Iris pigment epithelial cell (primary cell): ENCODE measurements at places on chromosomes 13 and 19.

DNA sequence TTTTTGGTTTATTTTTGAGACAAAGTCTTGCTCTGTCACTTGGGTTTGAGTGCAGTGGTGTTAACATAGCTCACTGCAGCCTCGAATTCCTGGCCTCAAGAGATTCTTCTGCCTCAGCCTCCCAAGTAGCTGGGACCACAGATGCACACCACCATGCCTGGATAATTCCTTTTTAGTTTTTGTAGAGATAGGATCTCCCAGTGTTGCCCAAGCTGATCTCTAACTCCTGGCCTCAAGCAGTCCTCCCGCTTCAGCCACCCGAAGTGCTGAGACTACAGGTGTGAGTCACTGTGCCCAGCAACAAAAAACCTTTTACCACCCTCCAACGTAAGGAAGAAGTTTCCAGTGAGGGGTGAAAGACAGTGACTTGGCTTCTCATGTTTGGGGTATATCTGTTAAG is 81.1 kb upstream of the TSHZ3 start:
- no peak for DNase-seq

- DNase-seq, result peak; percentile 70
Measured at GRCh38 chr13:46961719-46962118, 64.9 kb upstream of the HTR2A start.

- no peak for DNase-seq
Measured at GRCh38 chr13:70469077-70469476, 360.8 kb upstream of the KLHL1 start.

GRCh38 chr13:75803164-75803611 is 167.1 kb downstream of the LMO7 start:
- DNase-seq, result no peak

- DNase-seq, result no peak
Measured at GRCh38 chr13:66171920-66172319, 1058.2 kb downstream of the PCDH9 start.

GRCh38 chr13:30757026-30757742 is 21.8 kb downstream of the ALOX5AP start:
- DNase-seq, result no peak

DNA sequence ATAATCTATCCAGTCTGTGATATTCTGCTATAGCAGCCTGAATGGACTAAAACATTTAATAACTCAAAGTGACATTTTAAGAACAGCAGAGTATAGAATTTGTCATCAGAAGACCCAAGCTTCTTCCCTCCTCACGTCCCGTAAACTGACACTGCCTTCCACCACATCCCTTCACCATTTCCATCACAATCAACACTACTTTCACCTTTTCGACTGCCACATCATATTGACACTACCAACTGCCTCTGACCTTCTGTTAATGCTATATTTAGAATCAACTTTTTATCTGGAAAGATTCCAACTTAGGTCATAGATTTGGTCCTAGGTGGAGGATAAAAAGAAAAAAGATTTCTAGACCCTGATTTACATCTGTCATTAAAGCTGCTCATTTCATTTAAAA is 39.6 kb downstream of the STOML3 start:
- DNase-seq, result no peak

DNA sequence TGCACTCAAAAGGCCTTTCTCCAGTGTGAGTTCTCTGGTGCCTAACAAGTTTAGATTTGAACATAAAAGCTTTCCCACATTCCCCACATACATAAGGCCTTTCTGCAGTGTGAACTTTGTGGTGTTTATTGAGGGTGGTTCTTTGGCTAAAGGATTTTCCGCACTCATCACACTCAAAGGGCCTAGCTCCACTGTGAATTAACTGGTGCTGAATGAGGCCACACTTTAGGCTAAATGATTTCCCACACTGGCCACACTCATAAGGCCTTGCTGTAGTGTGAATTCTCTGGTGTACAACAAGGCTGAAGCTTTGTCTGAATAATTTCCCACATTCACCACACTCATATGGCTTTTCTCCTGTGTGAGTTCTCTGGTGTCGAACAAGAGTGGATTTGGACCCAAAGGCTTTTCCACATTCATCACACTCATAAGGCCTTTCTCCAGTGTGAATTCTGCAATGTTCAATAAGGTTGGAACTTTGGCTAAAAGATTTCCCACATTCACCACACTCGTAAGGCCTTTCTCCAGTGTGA is 6.2 kb downstream of the ZNF416 start:
- DNase-seq, result no peak

DNA sequence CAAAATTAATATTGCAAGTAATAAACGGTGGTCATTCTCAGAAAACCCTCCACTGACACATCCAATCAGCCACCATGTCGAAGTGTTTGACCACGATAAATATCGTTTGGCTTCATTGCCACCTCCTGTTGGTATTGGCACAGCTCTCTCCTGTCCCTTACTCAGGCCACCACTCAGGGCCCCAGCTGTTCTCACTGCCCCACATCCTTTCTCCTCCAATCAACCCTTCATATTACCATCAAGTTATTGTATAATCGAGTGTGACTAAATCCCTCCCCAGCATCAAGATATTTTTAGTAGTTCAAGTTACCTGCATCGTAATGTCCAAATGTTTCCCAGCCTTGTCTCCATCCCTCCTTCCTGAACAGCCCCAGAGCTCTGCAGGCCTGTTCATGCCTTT is 50.4 kb downstream of the SACS start:
- no peak for DNase-seq

DNA sequence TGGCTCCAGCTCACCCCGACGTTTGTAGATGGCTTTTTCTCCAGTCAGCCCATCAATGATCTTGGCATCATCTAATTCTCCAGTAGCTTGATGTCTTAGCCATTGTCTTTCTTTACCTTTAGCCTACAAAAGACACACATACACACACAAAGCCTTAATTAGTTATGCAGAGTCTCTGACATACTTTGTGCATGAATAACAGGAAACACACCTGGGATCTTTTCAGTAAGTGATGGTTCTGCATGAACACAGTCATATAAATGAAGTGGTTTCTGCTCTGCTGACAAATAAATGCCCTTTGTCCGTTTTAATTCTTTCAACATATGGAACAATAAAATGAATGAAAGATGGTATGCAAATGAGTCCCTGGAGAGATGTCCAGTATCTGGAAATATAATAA is 133.3 kb downstream of the RGCC start:
- no peak for DNase-seq

DNA sequence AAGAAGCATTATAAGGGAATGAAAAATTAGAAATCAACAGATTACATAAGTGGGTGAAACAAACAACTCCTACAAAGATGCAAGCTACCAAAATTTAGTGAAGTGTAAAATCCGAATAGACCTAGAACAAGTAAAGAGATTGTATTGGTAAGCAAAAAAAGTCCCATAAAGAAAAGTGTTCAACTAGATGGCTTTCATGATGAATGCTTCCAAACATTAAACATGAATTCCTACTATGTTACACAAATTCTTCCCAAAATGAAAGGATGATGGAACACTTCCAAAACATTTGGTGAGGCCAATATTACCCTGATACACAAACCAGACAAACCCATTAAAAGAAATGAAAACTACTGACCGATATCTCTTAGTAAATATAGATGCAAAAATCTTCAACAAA is 139.0 kb downstream of the GPC5 start:
- no peak for DNase-seq

- peak; percentile 62 for DNase-seq
Measured at GRCh38 chr19:44512326-44513298, 12.3 kb upstream of the ZNF180 start.

DNA sequence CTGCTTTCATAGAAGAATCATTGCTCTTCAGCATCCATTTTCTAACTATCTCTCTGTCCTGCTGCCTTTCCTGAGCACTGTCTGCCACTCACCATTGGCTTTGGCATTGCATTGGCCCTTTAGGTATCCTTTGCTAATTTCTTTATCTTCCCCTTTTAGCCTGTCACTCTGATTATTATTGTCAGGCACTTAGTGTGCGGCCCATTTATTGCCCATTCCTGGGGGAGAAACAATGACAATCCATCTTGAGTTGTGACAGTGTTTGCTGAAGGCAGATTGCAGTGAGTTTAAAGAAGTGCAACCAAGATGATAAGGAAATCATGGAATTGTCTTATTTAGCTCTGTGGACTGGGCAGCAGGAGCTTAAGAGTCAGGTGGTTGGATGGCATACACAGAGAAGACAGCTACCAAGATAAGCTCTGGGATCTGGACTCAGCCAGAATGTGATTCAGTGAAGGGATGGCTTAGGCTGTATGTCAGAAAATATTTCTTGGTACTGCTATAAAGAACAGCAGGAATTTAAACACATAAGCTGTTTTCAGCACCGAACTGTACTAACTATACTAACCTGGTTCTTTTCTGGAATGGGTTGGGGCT is 25.3 kb downstream of the B3GLCT start:
- DNase-seq, result no peak

DNA sequence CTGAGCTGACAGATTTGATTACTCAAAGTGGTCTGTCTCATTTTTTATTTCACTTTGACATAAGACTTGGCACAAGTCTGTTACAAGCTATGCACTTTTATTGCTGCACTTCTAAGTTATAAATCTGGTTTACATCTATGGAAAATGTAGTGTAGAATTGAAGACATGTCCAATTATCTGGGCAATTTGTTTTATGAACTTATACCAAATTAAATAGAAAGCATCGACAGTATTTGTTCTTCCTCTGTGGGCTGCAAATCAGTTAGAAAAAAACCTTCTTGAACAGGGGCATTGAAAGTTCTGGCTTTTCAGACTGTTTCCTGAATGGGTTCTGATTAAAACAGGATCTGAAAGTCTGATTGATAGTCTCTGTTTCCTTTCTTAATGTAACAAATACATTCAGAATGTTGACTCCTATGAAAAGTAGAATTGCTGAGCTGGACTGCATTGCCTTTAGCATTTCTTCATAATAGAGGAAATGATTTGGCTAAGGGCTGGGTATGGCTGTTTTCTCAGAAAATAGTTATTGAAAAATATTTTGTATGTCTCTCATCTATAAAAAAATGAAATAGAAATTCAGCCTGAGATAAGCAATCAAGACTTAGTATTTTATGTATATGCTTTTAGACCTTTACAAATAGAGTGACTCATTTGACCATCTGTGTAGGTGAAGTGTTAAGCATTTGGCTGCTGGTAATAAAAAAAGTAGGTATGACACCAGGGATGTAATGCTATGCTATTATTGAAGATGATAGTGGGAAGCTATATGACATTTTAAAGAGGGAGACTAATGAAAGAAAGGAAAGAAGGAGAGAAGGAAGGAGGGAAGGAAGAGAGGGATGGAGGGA is 210.9 kb upstream of the SPRY2 start:
- DNase-seq, result peak; percentile 30
